Activated T-cell treated with anti-CD3 and anti-CD28 coated beads, Interleukin-2, amount 50 U/mL, for 4 hours (primary cell): ENCODE measurements at places on chromosomes 7 and 10. TPM values are rescaled to one million over a fixed set of nuclear protein-coding genes. Genes with fewer than 3 reads are reported as not detected.

TEX47 gene
- total RNA-seq: not detected

CHRM2 gene
- not detected for total RNA-seq

DGKB gene
- not detected for total RNA-seq

CBX3 gene
- 278 TPM for total RNA-seq

UNCX gene
- not detected for total RNA-seq

HOXA4 gene
- 0.14 TPM for total RNA-seq

C7orf33 gene
- not detected for total RNA-seq

ITPRID1 gene
- not detected for total RNA-seq

HOXA1 gene
- 0.33 TPM for total RNA-seq

SPACDR gene
- 0.26 TPM for total RNA-seq

SPDYE16 gene
- total RNA-seq: 0.24 TPM

GRM8 gene
- total RNA-seq: not detected

MLXIPL gene
- 0.43 TPM for total RNA-seq

RADIL gene
- 0.23 TPM for total RNA-seq

MINPP1 gene
- 11.6 TPM for total RNA-seq

- DNase-seq: no peak
Observed at GRCh38 chr10:2118201-2118600, 380.9 kb upstream of the ADARB2 start.

DNA sequence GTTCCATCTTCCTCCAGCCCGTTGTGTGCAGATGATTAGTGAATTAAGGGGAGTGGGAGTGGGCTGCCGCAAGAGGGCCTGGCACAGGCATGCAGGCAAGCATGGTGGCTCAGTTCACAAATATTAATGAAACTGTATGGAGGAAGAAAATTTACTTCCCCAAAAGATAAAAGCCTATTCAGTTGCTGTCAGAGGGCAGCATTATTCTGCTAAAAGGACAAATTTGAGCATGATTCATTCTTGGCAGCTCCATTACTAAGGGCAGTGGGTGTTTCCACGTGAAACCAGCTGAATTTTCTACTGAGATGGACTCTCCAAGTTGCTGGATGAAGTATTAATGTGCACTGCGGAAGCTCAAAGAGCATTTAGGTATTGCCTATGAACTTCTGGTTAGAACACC, 90.9 kb upstream of the WDR11 start:
- no peak for DNase-seq

- no peak for DNase-seq
Observed at GRCh38 chr7:16212610-16213009, 208.7 kb downstream of the CRPPA start.

- no peak for DNase-seq
Observed at GRCh38 chr7:128456255-128456725, 612 bp downstream of the HILPDA start.

DNA sequence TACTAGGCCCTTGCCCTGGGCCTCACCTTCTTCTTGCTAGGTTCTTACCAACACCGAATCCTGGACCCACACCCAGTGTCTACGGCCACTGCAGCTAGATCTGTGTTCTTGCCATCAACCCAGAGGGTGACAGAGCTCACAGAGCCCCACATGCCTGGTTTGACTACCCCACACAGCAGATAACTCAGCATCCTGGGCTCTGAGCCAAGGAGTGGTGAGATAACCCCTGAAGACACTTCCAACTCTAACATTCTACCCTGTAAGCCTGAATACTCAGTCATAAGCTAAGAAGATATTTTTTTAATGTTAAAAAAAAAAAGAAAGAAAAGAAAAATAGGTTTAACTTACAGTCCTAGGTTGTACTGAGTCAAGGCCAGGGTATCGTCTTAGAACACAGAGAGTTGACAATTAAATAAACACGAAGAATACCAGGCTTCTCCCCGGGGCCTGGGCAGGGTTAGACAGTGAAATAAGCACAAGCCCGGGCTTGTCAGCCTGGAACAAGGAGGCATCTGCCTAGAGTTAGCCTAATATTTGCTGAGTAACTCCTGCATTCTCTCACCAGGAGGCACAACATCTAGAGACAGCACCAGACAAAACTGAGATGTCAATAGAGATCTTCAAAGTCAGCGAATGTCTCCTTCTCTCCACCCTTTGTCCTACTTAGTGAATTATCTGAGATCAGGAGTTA, 556.5 kb upstream of the LRRN3 start:
- no peak for DNase-seq

- no peak for DNase-seq
Observed at GRCh38 chr10:33706191-33706590, 371.7 kb upstream of the NRP1 start.

- DNase-seq: no peak
Observed at GRCh38 chr7:131538071-131538812, 18.2 kb downstream of the PODXL start.

DNA sequence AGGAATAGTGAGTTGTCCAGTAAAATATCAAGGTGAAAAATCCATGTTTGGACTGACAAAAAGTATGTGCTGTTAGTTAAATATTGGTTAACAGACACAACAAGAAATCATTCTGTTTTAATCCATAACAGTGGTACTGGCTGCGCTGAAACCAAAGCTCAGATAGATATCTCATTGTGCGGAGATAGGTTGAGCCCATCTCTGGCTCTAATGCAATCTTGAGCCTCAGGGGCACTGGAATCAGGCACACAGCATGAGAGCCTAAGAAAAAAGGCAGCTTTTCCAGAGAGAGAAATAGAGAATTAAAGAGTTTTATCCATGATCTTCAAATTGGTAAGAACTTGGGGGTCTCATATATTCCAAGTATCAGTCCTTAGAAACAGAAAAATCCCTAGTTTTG, 373.7 kb downstream of the HPSE2 start:
- DNase-seq: no peak

DNA sequence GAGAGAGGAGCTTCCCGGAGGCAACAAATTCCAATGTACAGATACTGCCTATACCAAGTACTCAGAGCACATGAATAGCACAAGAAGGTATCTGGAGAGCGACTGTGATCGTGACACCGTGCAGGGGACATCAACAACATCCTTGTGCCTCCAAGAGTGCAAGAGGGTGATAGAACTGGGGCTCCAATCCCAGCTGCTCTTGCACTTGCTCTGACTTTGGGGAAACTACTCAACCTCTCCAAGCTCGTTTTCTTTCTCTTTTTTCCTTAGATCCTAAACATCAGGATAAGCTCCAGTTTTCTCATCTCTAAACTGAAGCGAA, 12.1 kb downstream of the RFC2 start:
- DNase-seq: no peak

- no peak for DNase-seq
Observed at GRCh38 chr10:112369495-112370423, 4.2 kb upstream of the ACSL5 start.

- no peak for DNase-seq
Observed at GRCh38 chr7:2886391-2886790, 42.3 kb upstream of the GNA12 start.

- no peak for DNase-seq
Observed at GRCh38 chr7:68629-69028, 123.7 kb upstream of the FAM20C start.

GRCh38 chr10:103153302-103154197, 39.5 kb downstream of the NT5C2 start:
- no peak for DNase-seq

- no peak for DNase-seq
Observed at GRCh38 chr7:148894591-148894990, 10.5 kb upstream of the EZH2 start.

- no peak for DNase-seq
Observed at GRCh38 chr10:14040787-14041631, 289.7 kb downstream of the FRMD4A start.

DNA sequence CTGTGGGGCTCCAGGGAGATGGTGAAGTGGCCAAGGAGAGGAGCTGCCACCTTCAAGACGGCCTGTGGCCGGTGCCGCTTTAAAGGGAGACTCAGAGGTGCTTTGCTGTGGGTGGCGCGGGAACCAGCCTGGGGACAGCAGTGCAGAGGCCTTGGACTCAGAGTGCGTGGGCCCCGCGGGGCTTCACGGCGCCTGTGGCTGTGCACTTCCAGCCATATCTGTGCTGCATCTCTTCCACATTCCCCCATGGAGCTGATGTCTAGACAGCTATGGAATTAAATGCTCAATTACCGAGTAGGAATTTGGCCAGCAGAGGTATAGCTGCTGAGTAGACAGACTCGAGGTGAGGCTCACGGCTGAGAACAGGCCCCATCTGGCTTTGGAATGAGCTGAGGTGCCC, 41.7 kb downstream of the HTRA1 start:
- DNase-seq: no peak

- no peak for DNase-seq
Observed at GRCh38 chr10:132563485-132564248, 26.1 kb downstream of the INPP5A start.

DNA sequence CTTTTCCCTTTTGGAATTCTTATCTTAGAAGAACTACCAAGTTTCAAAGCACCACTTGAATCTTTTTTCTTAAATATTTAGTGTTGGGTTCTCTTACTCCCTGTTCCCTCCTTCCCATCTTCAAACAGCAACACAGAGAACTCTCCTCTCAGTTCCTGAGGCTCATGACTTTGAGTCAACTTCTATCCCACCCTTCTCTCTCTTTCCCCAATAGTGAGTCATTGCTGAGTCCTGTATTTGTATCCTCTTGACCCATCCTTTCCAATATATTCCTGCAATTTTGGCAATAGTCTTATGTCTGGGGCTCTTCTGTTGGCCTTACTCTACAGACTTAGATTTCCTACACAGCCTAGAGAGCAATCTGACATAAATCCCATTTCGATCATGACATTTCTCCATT, 20.8 kb upstream of the JCAD start:
- DNase-seq: no peak

- no peak for DNase-seq
Observed at GRCh38 chr7:93717217-93717900, 142.8 kb upstream of the CALCR start.

GRCh38 chr7:75958802-75959543, 35.4 kb downstream of the TMEM120A start:
- DNase-seq: no peak

DNA sequence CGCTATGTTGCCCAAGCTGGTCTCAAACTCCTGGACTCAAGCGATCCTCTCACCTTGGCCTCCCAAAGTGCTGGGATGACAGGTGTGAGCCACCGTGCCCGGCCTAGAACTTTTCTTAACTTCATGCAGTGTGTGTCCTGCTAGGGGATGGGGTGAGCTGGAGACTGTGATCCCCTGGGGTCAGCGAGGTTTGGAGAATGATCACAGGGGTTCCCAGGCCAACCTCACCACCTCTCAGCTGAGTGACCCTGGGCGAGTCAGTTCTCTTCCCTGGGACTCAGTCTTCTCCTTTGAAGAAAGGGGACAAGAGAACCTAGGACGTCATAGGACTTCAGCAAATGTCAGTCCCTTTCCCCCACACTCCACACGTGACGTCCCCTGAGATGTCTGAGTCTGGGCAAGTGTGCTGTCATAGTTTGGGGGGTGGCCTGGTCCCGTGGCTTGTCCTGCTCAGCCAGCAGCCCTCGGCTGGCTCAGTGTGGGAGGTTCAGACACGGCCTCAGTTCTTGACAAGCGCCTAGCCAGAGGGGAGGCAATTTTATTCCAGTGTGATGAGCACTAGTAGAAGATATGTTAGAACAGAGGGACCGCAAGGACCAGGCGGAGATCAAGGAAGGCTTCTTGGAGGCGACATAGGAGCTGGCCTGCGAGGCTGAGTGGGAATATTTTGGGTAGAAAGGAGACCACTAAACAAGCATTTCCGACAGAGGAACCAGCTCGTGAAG, 43.3 kb upstream of the ELN start:
- DNase-seq: no peak

- DNase-seq: no peak
Observed at GRCh38 chr10:6006546-6006945, 29.2 kb upstream of the IL15RA start.

GRCh38 chr7:98935811-98936210, 57.5 kb downstream of the TRRAP start:
- DNase-seq: no peak

DNA sequence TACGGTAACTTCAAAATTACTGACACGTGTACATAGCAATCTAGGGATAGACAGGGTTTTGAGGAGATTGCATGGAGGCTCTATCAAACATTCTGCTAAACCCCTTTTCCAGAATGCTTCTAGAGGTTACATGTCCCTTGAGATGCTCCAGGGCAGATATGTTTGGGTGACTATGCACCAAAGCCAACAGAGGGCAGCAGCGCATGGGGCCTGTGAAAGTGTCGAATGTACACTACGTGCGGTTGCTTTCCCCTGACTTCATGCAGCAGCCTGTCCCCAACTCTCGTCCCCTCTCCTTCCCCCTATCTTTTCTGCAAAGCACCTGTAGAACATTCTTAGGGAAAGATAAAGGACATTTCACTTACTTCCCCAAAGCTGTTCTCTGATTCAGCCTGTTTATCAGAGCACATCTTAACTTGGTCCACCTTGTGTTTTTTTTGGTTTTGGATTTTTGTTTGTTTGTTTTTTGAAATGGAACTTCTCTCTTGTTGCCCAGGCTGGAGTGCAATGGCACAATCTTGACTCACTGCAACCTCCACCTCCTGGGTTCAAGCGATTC, 90.2 kb downstream of the UBE3C start:
- no peak for DNase-seq

DNA sequence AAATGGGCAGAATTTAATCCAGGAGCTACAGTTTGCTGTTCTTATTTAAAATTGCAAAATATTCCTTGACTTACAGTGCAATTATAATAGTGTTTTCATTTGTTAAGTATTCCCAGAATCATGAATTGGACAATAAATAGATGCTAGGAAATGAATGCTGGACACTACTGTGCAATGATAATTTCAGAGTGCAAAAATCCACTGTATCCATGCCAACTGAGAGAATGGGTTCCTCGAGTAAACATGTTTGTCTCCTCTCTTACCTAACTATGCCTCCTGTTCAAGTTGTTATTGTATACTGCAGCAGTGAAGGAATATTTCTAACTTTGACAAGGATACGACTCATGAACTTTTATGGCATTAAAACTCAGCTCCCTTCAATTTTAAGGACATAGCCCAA, 1396.3 kb downstream of the GATA3 start:
- no peak for DNase-seq

GRCh38 chr7:149245244-149245643, 5.8 kb downstream of the ZNF212 start:
- DNase-seq: no peak

- peak; percentile 77 for DNase-seq
Observed at GRCh38 chr7:151008511-151009323, 15.6 kb downstream of the ATG9B start.

DNA sequence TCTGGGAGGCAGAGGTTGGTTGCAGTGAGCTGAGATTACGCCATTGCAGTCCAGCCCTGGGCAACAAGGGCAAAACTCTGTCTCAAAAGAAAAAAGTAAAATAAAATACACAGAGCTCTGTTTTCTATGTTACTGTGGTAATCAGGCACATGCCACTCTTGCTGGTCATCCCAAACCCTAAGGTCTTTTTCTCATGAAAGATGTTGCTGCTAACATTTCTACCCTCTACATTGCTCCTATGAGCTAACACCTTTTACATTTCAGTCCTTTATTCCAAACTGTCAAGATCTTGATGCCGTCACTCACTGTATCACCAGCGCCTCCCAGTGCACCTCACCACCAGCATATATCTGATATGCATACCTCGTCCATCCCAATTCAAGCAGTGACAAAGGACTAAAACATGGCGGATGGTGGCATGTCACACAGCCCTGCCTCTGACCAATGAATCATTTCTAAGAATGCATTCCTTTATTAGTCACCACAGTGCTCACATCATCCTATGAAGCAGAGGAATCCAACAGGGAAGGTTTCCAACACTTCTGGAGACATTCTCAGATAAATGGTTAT, 4.3 kb downstream of the DAGLB start:
- no peak for DNase-seq
